ENCODE measurements at places on chromosomes 11 and 22.

GRCh38 chr22:43796567-43796966 is 15.5 kb downstream of the EFCAB6 start:
- DNase-seq = no peak

- no peak for DNase-seq
These were observed 5.0 kb downstream of the EIF4G2 start for GRCh38 chr11:10803676-10804075.

GRCh38 chr11:86916330-86916729 is 38.9 kb downstream of the FZD4 start:
- no peak for DNase-seq

GRCh38 chr11:71136095-71136845 is 116.1 kb downstream of the SHANK2 start:
- no peak for DNase-seq

DNA sequence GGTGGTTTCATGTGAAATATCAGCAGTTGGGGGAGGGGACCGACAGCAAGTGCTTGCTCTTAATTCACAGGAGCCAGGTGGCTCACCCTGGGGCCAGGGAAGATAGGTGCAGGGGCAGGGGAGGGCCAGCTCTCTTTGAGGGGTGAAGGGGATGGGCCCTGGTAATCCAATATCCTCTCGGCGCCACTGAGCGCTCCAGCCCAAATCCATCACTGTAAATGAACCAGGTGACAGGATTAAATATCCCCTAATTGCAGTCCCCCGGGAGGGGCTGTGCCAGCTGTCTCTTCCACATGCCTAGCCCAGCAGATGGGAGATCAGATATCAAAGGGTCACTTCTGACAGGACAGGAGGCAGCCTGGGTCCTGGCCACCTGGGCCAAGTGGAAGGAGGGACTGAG is 531.8 kb upstream of the CADM1 start:
- DNase-seq = no peak

DNA sequence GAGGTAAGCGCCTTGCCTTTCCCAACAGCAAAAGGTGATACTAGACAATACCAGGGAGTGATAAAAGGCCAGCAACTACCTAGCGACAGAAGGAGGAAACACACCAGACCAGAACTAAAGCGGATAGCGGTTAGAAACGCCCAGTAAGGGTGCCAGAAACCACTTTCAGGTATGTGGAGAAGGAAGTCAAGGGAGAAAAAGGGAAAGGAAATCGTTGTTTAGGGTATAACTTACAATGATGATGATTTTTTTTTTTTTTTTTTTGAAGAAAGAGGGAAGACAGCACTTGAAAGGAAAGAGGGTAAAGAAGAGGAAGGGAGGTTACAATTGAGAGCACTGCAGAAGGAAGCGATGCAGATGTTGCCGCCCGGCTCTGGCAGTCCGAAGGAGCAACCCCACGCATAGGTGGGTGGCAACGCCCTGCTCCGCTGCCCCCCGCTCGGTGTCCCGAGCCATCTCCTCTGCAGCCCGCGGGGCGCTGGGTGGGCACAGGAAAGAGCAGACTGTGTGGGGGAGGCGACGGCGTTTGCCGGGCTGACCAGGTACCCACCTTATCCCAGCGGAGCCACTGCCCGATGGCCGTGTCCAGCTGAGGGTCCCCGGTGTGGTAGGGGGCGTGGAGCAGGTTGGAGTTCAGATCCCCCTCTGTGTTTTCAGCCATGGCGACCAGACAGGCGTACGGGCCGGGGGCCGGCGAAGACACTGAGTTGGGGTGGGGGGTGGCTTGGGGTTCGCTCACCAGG is 561 bp downstream of the PGM2L1 start:
- DNase-seq = peak; percentile 5

DNA sequence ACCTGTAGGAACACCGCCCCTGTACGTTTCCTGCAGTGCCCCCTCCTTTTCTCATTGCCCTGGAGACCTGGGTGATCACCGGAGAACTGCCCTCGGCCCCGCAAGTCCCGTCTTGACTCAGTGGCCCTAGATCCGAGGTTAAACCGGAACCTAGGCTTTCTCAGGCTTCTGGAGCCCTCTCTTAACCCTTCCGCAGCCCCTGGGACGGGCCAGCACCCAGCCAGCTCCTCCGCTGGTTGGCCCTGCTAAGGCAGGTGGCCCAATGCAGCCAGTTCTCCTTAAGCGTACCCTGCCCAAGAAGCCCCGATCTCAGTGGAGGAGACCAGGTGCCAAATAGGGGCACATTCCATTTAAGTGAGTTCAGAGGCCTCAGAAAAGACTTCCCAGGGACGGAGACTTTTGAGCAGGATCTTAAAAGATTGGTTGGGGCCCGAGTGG is 776 bp downstream of the NLRX1 start:
- DNase-seq = peak; percentile 9

- peak; percentile 62 for DNase-seq
These were observed 19.2 kb upstream of the PLET1 start for GRCh38 chr11:112279901-112280267.

DNA sequence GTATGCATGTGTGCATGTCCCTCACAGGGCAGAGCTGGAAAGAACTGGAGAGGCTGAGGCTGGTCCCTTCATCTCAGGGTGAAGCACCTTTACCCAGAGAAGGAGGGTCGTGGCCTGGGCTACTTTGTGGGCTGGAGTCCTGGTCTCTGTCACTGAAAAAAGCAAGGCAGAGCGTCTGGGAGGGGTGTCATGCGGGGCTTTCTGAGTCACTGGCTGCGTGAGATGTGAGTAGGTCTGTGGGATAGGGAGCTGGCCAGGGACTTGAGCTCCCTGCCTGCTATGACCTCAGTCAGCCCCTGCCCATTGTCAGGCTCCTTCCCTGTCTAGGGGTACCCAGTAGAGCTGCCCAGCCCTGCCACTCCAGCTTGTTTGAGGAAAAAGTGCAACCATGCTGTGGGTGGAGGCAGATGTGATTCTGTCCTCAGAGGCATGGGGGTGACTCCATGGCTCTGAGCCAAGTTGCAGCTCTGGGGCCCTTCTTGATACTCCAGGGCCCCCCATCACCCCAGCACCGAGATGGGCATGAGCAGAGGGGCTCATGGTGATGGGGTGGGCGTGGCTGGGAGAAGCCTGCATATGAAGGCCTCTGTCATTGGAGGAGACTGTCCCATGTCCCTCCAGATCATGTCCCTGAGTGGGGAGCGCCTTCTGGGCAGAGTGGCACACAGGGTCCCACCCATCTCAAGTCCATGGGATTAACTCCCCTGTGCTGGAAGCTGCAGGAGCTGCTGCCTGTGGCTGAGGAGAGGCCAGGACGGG is 27.8 kb downstream of the KCNQ1 start:
- DNase-seq = no peak

GRCh38 chr11:132844956-132845696 is 687.2 kb downstream of the OPCML start:
- DNase-seq = no peak

DNA sequence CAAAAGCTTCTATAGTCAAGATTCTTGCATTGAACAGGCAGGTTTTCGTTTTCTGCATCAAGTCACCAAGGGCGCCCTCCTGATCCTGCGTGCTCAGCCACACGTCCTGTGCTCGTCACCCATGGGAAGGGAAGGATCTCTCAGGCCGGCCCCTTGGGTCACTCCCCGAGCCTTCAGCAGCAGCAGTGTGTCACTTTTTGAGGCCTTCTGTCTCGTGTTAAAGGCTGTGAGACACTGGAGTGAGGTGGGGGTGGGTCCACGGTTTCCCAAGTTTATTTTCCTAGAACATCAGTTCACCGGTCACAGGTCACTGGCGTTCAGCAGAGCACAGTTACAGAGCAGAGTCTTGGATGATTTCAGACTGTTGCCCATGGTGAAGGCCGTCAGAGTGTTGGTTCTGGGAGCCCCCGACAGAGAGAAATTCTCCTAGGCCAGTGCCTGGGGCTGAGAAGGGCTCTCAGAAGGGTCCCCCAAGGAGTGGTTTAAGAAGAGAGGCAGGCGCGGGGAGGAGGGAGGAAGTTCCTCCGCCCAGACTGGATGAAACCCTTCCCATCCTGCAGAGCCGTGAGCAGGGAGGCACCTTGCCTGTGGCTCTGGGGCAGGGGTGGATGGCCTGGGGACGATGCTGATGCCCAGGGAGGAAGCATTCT is 13.5 kb upstream of the ADORA2A start:
- DNase-seq = no peak

- DNase-seq = no peak
These were observed 77.9 kb upstream of the PARVG start for GRCh38 chr22:44102856-44103255.

DNA sequence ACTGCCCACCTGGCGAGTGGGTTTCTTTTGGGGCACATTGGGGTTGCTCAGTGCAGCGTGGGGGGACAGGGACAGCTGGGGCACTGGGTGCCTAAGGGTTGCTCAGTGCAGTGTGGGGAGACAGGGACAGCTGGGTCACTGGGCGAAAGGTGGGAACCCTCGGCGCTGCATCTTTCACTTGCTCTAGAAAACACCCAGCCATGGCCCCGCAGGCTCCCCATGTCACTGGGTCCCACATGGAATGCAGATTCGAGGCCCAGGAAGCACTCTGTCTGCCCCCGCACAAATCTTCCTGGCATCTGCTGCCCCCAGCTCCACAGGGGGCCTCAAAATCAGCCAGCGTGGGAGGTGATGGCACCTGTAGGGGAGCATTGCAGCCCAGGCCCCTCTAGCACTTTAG is 229.3 kb downstream of the BRD1 start:
- DNase-seq = no peak

- peak; percentile 47 for DNase-seq
These were observed 33.8 kb upstream of the SCUBE1 start for GRCh38 chr22:43376765-43377547.

- DNase-seq = no peak
These were observed 45.3 kb upstream of the ADA2 start for GRCh38 chr22:17264321-17265052.

- no peak for DNase-seq
These were observed 10.5 kb upstream of the CHRM1 start for GRCh38 chr11:62931499-62932278.

DNA sequence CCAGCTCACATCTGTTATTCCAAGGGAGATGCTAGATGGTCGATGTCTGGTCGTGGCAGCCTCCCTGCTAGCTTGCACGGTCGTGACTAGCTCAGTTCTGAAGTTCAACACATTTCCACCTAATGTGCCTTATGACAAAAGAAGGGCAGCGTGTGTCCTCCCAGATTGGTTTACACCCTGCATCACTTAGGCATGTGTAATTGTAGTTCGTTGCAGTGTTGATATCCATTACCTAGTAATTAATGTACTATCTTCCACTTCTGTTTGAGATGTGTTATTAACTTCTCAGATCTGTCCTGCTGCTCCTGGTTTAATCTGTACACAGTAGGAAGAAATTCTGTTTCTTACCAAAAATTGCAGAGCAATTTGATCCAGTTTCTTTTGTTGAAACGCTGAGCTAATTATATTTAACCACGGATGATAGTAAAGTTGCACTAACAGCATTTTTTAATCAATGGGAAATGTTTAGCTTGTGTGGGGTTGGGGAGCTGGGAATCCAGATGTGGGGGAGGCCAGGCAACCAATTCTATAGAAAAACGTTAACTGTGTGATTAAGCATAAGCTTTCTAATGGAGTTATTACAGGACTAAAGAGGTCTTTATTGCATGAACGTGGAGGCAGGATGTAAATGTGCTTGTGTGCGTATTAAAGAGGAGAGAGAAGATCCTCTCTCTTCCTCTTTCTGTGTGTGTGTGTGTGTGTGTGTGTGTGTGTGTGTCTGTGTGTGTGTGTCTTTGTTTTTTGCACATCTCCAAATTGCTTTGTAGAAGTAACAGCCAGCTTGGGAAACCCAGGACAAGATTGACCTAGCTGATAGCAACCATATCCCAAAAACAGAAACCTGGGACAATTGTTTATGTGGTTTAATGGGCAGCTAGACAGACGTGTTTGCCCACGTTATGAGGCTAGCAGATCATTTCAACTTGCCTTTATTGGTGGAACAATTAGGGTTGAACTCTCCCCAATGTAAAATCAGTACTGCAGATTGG is 145.7 kb upstream of the TTC12 start:
- DNase-seq = no peak

DNA sequence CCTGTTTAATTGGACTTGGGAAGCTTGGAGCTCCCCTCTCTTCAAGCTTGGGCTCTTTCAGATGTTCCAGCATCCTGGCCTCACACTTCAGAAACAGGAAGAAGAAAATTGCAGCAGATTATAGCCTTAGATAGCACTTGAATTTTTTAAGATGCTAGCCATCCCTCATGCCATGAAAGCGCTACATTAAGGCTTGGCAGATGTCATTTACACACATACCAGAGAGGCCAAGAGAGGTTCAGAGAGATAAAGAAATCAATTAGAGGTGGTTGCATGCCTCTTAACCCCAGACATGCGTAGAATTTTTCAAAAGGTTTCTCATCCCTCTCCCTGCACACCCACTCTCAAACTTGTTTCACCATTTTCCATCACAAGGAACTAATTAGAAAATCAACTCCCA is 31.9 kb upstream of the DBX1 start:
- DNase-seq = no peak

DNA sequence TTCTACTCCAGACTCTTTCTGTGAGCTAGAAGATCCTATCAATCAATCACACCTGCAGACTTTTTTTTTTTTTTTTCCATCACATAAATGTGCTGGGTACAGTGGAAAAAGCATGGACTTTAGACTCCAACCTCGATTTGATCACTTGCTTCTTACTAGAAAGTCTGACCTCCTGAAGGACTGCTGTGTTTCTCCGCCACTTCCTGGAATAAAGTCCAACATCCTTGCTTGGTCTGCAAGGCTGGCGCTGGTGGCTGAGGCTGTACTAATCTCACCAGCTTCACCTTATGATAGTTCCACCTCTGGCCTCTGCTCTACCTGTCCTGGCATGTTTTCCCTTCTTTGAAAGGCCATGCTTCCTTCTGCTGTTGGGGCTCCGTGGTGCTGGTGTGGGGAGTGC is 60.9 kb upstream of the SESN3 start:
- no peak for DNase-seq

DNA sequence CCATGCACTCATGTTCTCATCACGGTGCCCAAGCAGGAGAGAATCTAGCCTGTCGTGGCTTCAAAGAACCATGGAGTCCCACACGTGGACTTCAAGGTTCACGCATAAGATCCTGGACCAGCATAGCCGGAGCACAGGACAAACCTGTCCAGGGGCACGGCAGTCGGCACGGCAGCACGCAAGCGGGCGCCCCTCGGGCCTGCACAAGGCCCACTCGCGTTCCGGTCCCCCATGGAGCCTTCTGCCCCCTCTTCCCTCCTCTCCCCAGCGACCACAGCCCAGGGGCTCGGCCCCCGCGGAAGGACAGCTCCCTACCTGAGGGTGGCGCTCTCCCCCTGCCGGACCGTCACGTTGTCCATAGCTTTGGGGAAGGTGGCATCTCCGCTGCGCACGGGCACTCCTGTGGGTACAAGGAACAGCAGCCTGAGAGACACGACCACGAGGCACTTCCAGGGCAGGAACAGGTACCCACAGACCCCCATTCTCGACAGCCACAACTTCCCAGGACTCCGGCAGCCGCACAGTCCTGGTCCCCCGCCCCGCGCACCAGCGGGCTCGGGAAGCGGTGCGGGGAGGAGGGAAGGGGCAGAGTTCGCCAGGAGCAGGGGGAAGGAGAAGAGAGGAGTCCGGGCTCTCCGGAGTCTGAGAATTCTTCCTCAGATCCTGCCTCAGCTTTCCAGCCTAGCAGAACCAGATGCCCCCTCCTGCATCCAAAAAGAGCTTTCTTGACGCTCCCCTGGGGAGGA is 589.5 kb downstream of the OPCML start:
- DNase-seq = no peak

Data from stimulated activated CD8-positive, alpha-beta memory T cell treated with anti-CD3 and anti-CD28 coated beads, Interleukin-4, amount 100 ng/mL, for 24 hours (primary cell).